ENCODE measurements at places on chromosomes 2 and 18. TPM values are rescaled to one million over a fixed set of nuclear protein-coding genes. Genes with fewer than 3 reads are reported as not detected.

GRCh38 chr2:133953524-133953923, 300.3 kb upstream of the MGAT5 start:
- H3K36me3 ChIP-seq: no peaks in the 10 kb centered on the region
- no peak overlapping the region for H3K4me3 ChIP-seq
- H3K4me1 ChIP-seq: peaks cover 46% of the 10 kb centered on the region
- peak overlapping the region; percentile 27 for H3K27ac ChIP-seq

DNA sequence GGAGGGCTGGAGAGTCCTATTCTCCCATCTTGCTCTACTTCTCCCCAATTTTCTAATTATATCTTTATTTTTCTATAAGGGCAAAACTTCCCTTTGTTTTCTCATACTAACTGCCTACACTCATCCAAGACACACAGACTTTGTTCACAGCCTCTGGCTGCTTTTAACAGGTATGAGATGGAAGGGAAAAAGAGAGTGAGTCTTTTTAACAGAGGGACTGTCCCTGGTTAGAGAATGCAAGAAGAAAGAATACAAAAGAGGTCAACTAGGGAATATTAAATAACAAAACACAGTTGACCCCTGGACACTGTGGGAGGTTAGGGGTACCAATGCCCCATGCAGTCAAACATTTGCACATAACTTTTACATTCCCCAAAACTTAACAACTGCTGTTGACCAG, 41.8 kb downstream of the SP100 start:
- H3K36me3 ChIP-seq: peaks cover 62% of the 10 kb centered on the region
- no peak overlapping the region for H3K27ac ChIP-seq
- no peak overlapping the region for H3K4me3 ChIP-seq
- no peaks in the 10 kb centered on the region for H3K27me3 ChIP-seq

DNA sequence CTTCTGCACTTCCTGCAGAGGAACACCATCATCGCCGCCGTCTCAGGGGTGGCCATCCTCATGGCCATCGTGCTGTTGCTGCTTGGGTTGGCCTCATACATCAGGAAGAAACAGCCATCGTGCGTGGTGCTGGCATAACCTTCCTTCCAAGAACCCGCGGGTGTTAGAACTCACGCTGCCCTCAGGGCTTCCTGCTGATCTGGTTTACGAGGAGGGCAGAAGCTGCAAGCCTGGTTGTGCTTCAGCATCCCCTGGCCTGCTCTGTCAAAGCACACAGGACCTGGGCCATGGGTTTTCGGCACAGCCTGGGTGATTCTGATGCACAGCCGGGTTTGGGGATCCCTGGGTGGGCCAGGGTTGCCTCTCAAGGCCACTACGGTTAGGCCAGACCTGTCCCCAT, 12.2 kb upstream of the ZAP70 start:
- no peak for DNase-seq
- H3K4me1 ChIP-seq: no peaks in the 10 kb centered on the region
- no peaks in the 10 kb centered on the region for H3K27me3 ChIP-seq
- no peaks in the 10 kb centered on the region for H3K36me3 ChIP-seq

The CLEC4F gene
- not detected for total RNA-seq

The DSC3 gene
- 1.8 TPM for total RNA-seq

The SPDYA gene
- 0.58 TPM for total RNA-seq

The SLC8A1 gene
- total RNA-seq: 0.21 TPM
